WERI-Rb-1 (cell line): ENCODE measurements at places on chromosomes 1 and 21.

DNA sequence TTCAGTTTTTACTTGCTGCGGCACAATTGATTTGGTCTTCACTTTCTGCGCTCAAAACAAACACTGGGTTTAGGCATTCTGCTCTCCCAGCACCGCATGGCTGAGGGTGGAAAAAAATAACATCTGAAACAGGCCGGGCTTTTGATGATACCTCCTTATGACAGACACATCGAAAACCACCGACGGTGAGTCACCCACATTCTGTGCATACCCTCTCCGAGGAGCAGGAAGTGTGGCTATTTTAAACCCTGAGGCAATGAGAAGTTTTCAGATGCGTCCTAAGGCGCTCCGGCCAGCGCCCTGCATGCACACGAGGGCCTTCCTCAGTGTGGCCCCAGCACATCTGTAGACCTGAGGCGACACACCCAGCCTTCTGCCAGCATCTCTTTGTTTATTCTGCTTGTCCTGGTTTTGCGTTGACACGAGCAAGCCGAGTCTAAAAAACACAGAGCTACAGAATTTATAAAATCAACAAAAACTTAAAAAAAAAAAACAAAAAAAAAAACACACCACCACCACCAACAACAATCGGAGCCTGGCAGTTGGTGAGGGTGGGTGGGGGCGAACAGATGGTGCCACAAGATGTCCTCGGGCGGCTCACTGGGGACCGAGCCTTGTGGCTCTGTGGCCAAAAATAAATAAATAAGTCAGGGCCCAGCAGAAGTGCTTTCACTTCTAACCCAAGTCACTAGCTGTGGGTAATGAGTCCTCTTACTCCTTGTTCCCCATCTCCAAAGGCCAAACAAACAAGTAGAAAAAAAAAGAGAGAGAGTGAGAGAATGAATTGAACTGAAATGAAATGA is 162.6 kb upstream of the IRF2BP2 start:
- peak; percentile 73 for DNase-seq

DNA sequence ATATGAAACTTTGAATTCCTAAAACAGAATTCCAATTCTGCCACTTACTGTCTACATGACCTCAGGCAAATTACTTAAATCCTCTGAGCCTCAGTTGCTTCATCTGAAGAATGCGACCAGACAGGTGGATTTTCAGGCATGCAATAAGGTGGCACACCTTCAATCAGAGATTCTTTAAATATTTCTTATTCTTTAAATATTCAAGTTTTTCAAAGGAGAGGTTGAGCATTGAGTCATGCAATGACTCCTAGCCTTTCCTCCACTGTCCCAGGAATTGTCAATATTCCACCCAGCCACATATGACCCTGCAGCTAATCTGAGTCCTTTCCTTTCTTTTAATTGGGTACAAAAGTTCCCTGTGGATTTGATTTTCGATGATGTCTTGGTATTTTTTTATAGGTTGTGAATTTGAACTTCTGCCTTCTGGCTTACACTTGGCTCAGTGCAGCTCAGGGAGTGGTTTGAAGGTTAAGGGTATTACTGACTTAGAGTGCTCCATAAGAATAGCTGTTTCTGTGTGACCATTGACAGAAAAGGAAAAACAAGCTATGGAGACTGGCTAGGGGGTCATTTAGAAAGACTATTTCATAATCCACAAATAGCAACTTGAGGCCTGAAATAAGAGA is 52.2 kb upstream of the PRDX6 start:
- no peak for DNase-seq

- no peak for DNase-seq
Measured at GRCh38 chr1:67564193-67564592, 120.8 kb upstream of the GADD45A start.

GRCh38 chr1:152182431-152182830 is 23.4 kb upstream of the RPTN start:
- DNase-seq: no peak

- no peak for DNase-seq
Measured at GRCh38 chr1:97332716-97333115, 588.1 kb downstream of the DPYD start.

GRCh38 chr1:241688940-241689368 is 36.9 kb downstream of the WDR64 start:
- DNase-seq: no peak

DNA sequence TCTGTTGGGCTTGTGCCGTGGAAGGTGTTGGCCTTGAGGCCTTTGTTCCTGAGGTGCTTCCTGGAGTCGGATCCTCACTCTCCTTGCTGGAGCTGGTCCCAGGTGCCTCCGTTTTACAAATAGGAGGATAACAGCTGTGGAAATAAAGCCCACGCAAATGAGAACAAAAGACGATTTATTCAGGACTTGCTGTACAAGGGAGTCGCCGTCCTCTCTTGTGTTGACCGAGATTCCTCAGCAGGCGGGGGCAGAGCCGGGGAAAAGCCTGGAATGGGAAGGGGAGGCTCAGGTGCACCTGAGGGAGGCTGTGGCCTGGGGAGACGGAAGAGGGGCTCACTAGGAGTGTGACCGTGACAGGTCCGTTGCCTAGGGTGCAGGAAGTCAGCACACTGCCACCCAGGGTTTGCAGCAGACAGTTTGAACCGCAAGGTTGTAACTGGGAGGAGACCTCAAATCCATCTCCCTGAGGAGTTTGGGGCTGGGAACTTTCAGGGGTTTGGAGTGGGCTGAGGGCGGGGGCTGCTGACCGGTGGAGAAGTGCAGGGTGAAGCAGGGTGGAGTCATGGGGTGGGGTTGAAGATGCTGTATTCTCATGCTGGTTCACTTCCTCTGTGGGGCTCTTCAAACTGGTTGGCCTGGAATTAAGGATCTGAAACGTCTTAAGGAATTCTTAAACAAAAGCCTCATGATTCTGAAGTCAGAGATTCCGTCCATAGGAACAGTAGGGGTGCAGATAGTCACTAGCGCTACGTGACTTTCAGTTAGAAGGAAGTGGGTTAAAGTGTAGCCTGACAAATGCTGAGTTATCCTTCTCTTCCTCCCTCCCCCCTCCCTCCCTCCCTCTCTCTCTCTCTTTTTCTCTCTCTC is 2.6 kb upstream of the CSTB start:
- no peak for DNase-seq

DNA sequence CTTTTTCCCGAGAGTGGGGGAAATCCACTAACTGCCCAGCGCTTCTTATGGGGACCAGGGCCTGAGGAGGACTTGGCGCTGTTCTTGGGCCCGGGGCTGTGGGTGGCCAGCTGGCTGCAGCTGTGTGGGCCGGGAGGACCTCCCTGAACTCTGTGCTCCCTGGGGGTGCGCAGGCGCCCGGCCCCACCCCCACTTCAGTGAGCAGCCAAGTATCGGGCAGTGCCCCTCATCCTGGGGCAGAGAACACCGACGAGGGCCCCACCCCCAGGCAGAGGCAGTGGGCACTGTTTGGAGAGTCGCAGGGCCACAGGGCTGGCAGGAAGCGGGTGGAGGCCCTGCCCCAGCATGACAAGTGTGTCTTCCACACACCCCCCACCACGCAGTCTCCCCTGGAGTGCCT is 32.5 kb upstream of the SLC19A1 start:
- DNase-seq: peak; percentile 4
